Dorsolateral prefrontal cortex (tissue), 122 donors: ENCODE measurements at places on chromosomes 11 and 22.

DNA sequence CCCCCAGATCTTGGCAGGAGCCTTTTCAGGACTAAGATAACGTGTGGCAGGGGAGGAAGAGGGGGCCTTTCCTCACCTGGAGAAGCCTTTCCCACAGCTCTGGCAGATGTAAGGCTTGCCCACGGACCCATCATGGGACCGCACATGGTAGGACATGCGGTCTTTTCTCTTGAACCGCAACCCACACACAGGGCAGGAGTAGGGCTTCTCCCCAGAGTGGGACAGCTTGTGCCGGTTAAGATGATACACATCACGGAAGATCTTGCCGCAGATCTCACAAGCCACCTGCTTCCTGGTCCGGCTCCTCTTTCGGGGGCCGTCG, 1.9 kb downstream of the PATZ1 start:
- no peak for DNase-seq

- DNase-seq: no peak
Measured at GRCh38 chr22:40479887-40480538, 109.6 kb downstream of the SGSM3 start.

GRCh38 chr11:44565211-44565952, at the start of gene CD82:
Gene CD82 (plus strand): TSS chr11:44565663. CDS start chr11:44594663, 29,000 bp downstream.
- peak; percentile 99 for DNase-seq

- DNase-seq: no peak
Measured at GRCh38 chr22:23796461-23796860, 9.7 kb downstream of the SMARCB1 start.

DNA sequence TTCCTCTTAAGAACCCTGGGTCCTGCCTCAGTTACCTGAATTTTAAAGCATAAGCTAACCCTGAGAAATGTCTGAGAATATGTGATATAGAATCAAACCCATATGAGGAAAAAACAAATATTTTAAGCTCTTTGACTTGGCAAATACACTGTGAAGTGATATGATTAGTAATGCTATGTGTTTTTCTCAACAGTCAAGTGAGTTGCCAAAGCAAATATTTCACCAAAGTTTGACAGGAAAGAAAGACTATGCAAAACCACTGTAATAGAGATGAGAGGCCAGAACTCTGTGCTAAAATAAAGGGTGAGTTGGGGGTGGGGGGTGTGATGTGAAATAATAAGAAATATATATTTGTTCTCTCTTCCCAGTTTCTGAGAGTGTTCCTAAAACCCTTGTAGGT, 613.5 kb upstream of the CCDC179 start:
- no peak for DNase-seq

GRCh38 chr22:42078469-42079318, 806 bp upstream of the SMDT1 start:
- peak; percentile 30 for DNase-seq

GRCh38 chr11:115396533-115396932, 107.7 kb downstream of the CADM1 start:
- DNase-seq: no peak

- no peak for DNase-seq
Measured at GRCh38 chr11:19779740-19780139, 67.1 kb downstream of the NAV2 start.

DNA sequence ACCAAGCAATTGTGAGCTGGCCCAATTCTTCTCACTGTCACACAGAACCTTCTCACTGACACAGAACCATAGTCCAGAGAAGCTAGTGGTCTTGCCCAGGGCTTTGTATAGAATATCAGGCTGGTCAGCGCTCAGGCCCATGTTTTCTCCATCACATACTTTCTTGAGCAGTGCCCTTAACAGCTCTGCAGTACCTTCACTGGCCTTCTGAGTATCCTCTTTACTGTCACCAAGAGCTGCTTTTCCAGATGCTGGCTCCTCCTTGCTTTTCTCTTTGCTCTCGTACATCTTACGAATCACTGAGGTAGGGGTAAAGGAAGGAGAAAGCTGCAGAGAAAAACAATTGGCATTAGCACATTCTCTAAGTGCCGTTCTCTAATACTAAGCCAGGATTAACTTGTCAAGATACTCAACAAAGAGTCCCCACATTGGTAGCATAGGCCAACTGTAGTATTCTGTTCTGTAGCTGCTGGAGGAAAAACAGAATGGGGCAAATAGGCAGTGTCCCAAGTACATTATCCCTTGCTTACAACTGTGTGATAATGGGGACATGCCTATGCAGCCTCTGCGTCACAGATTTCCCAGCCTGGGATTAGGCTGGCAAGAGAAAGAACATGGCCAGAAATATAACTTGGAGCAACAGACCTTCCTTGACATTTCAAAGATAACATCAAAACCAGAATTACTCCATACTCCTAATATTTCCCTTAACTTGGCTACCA, 43.5 kb downstream of the DRG1 start:
- DNase-seq: no peak
